ENCODE measurements at places on chromosomes 6 and 20.
A peak's percentile ranks its signal among the peaks of the same experiment; 100 is the strongest.

- DNase-seq, result peak; percentile 61
These were observed 83.5 kb downstream of the ZMYND8 start for GRCh38 chr20:47272893-47273590.

DNA sequence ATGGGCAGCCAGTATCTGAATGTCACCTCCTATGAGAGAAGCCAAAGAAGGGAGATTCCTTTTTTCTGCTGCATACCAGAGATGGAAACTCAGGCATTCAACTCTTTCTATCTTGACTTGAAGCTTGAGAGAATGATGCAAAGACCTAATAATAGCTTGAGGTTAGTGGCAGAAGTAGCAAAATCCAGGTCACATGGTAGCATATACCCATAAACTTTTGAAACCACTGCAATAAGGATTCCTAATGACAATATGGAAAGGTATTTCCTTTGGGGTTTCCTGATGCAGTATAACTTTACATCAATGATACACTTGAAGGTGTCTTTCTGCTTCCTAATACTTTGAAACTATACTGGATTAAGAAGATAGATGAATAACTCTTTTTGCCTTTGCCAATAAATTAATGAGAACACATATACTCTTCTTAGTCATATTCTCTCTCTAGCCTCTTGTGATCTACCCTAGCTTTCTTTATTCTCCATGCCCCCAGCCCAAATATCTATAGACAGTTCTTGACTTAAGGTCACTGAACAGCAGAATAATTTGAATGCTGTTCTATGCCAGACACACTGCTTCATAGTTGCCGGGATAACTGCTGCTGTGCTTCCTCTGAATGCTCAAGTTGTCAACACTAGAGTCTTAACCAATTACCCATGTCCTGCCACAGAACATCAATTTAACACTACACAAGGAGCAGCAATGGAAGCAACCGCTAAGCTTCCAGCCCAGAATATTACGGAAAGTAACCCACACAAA is 155.5 kb upstream of the SIM1 start:
- no peak for DNase-seq

DNA sequence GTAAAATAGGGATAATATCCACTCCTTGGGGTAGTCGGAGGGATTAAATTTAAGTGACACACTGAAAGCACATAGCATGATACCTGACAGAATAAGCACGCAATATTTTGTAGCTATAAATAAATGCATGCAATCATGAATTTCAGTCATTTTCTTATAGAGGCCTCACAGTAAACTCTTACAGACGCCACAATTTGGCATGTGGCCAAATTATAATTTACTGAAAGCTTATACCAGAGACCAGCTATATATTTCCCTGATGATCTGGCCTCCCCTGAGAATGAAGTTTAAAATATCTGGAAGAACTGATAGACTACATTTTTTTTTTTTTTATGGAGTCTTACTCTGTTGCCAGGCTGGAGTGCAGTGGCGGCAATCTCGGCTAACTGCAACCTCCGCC is 40.9 kb downstream of the QRSL1 start:
- DNase-seq, result no peak

GRCh38 chr6:118524686-118525085 is 23.4 kb upstream of the PLN start:
- no peak for DNase-seq

- no peak for DNase-seq
These were observed 17.8 kb upstream of the ALDH8A1 start for GRCh38 chr6:134967711-134968110.

- DNase-seq, result no peak
These were observed 42.1 kb upstream of the CLIC5 start for GRCh38 chr6:46057792-46058191.

- DNase-seq, result no peak
These were observed 13.9 kb downstream of the PI16 start for GRCh38 chr6:36968266-36968977.

- DNase-seq, result no peak
These were observed 230.1 kb upstream of the PRND start for GRCh38 chr20:4491643-4492042.

- DNase-seq, result peak; percentile 29
These were observed 15.8 kb downstream of the MYB start for GRCh38 chr6:135196739-135197510.

DNA sequence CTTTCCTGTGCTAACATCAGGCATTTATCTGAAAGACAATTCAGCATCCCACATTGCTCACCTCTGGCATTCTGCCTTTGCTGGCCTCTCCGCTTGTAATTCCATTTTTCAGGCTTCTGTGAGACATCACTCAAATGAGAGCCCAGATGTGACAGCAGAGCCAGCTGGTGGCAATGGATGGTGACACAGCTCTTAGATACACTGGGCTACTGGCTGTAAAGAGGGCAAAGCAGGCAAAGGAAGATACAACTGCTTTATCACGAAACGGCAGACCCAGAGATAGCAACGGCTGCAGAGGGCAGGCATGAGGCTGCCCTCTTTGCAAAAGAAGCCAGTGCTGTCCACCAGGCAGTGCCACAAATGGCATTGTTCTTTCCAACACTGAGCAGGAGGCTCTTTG is 329.8 kb downstream of the KIF16B start:
- DNase-seq, result no peak

DNA sequence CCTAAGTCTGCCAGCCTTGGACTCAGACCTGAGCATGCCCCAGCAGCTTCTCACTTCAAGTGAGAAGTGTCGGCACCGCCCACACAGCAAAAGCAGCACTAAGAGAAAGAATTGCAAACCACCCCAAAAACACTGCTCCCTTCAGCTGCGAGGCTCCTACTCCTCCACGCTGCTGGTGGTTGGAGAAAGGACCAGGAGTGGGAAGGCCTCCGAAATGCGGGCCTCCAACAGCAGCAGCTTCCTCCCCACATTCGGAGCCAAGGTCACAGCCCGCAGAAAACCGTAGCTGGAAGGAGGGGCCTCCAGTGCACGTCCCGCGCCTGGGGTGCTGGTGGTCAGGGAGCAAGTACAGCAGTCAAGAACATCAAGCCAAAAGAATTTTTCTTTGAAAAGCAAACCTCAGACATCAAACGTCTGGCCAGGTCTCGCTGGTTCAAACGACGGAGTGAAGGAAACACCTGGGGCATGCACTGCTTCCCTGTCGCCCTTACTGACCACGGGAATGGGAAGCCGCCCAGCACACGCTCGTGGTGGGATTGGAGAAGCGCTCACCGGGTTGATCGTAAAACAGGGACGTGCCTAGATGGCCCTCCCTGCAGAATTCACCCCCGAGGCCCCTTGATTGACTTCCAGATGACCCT is 185.6 kb upstream of the CST7 start:
- no peak for DNase-seq

- DNase-seq, result no peak
These were observed 185.8 kb upstream of the PRDM1 start for GRCh38 chr6:105900125-105900937.

DNA sequence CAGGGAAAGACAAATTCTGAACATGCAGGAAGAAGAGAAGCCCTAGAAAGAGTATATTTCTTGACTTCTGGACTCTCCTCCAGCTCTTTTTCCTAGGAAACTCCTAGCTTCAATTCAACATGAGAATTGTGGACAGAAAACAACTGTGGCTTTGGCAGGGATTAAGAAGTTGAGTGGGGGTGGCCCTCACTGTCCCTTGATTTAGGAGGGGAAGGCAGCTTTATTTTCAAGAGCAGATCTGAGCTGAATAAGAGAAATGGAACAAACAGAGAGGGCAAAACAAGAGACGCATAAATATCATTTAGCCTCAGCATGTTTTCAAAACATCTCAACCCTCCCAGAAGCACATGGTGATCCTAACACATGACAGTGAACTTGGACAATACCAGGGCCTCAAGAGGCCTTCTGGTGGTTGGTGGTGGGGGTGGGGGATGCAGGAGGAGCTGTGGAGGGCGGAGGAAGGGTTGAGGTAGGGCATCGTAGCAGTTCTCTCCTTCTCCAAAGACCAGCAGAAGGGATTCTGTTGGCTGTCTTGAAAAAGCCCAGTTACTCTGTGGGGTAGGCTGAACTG is 21.1 kb upstream of the TAGAP start:
- no peak for DNase-seq

DNA sequence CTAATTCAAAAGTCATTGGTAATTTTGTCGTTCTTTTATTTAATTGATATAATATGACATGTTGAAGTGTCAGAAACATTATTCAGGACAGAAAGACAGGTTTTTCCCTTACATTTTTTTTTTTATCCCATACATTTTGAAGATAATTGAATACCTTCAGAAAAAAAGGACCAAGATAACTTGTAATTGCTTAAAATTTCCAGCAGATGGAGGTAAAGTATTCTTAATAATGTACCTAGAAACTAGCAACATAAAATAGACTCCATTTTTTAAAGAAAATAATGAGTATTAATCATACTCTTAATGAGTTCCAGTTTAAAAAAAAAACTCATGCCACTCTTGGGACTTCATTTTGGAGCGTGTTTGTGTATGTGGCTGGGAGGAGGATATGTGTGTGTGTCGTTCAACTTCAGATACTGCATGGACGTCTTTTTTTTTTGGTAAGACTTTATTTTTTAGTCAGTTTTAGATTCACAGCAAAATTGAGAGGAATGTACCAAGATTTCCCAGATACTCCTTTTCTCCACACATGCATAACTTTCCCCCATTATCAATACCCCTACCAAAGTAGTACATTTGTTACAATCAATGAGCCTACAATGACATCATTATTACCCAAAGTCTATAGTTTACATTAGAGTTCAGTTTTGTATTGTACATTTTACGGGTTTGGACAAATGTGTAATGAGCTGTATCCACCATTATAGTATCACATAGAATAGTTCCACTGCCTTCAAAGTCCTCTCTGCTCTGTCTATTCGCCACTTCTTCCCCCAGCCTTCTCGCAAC is 79.4 kb downstream of the ROS1 start:
- peak; percentile 14 for DNase-seq

GRCh38 chr20:58626051-58626450 is 25.0 kb upstream of the STX16 start:
- DNase-seq, result no peak

- DNase-seq, result no peak
These were observed 1.7 kb upstream of the EHMT2 start for GRCh38 chr6:31899215-31899614.

- no peak for DNase-seq
These were observed 25.3 kb upstream of the HACE1 start for GRCh38 chr6:104884867-104885517.

GRCh38 chr20:12090920-12091319 is 173.2 kb downstream of the BTBD3 start:
- DNase-seq, result no peak

DNA sequence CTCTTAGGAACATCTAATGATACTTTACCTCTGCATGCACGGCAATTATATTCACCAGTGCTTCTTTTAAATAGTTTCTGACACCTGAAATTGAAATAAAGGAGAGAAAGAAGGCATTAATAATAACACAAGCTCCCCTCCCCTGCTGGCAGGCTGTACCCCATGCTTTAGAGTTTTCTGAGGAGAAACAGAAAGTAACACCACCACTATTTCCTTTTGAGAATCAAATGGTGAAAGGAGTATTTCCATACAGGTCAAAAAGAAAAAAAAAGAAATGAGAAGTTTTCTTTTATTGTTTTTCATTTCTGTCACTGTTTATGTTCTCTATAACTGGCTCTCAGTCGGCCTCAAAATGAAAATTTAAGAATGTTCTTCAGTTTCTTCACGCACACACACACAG is 108.1 kb downstream of the IRF4 start:
- DNase-seq, result peak; percentile 42

- DNase-seq, result no peak
These were observed 265.2 kb downstream of the QKI start for GRCh38 chr6:163679753-163680152.

- DNase-seq, result no peak
These were observed 192.3 kb downstream of the UTRN start for GRCh38 chr6:144477396-144477795.

- DNase-seq, result no peak
These were observed 119.0 kb upstream of the GLP1R start for GRCh38 chr6:38929560-38929959.

DNA sequence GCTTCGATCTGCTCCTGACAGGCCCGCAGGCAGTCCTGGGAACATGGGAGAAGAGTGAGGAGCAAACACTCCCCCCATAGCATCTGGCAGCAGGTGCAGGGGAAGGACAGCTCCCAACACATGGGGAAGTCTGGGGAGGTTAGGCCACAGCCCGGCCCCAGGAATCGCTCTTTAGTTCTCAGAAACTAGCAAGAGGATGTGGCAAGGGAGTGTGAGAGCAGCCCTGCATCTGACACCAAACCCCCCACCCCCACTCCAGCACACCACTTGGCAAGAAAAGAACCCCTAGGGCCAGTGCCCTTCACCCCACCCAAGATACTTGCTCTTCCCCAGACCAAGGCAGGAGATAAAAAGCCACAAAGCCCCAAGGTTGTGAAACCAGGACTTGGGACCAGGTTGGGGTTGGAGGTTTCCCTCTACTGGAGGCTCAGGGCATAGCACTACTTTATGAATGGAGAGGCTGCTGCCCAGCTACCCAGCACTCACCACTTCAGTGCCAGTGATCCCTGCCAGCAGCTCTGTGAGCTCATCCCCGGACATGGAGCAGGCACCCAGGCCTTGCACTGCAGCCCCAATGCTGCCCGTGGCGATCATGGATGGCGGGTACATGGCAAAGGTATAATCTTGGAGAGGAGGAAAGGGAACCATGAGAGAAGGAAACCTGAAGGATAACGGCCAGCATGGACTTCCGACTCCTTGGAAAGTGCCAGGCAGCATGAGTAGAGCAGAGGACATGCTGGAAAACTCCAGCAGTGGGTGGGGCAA is 5.4 kb downstream of the CCND3 start:
- peak; percentile 78 for DNase-seq

GRCh38 chr6:149135809-149136208 is 181.7 kb upstream of the TAB2 start:
- DNase-seq, result no peak

DNA sequence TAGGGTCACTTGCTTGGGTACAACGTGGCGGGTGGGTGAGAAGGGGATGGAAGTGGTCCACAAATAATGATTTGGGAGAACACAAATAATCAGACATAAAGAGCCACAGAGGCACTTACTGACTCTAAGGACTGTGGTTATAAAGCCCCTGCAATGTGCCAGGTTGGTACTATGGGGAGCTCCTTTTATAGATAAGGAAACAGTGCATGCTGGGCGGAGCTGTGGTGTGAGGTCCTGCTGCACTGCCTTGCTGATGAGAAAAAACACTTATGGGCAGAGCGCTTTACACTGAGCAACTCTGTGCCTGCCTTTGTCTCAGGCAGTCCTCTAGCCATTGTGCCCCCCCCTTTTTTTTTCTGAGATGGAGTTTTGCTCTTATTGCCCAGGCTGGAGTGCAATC is 29.1 kb upstream of the SCRT2 start:
- no peak for DNase-seq
